Spinal cord (tissue), 10 donors: ENCODE measurements at places on chromosomes 16 and 17. TPM values are rescaled to one million over a fixed set of nuclear protein-coding genes. Genes with fewer than 3 reads are reported as not detected.

The OR4D2 gene
- total RNA-seq, result not detected

The ASB16 gene
- total RNA-seq, result 0.11 TPM

The HSF4 gene
- 14.0 TPM for total RNA-seq

The KRTAP17-1 gene
- total RNA-seq, result not detected

The INO80E gene
- total RNA-seq, result 24.9 TPM

The NACA2 gene
- total RNA-seq, result not detected

The CCL16 gene
- 0.28 TPM for total RNA-seq

The TLCD3B gene
- 10.2 TPM for total RNA-seq

The MYH13 gene
- not detected for total RNA-seq

The CSH2 gene
- 7.2 TPM for total RNA-seq

The TERB1 gene
- total RNA-seq, result 0.10 TPM

The FBXO39 gene
- 0.33 TPM for total RNA-seq

The CD7 gene
- total RNA-seq, result 0.33 TPM
